ENCODE measurements at places on chromosomes 5 and 9.

GRCh38 chr9:135480071-135480939 is 723 bp downstream of the PPP1R26 start:
- no peak for DNase-seq

- DNase-seq = no peak
Observed at GRCh38 chr5:71891856-71892255, 172.8 kb downstream of the CARTPT start.

DNA sequence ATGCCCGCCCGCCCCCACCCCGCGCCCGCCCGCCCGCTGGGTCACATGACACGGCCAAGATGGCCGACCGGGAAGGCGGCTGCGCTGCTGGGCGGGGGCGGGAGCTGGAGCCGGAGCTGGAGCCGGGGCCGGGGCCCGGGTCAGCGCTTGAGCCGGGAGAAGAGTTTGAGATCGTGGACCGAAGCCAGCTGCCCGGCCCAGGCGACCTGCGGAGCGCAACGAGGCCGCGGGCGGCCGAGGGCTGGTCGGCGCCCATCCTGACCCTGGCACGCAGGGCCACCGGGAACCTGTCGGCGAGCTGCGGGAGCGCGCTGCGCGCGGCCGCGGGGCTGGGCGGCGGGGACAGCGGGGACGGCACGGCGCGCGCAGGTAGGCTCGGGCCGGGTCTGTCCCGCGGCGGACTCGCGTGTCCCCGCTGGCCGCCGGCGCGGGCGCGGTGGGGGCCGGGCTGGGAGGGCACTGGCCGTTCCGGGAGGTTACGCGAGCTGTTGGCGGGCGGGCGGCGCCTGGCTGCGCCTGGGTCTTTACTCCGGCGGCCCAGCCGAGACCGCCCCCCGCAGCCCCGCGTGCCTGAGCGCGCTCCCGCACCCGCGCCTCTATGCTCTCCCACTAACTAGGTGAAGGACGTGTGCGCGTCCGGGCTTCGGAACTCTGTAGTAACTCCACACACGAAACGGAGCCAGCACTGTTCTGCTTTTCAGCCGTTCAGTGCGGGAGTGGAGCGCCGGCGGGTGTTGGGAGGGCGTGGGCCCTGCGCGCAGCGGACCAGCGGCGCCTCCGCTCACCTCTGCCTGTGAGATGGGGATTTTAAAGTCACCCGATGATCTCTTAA is at the start of gene RUFY1:
Gene RUFY1 (plus strand): TSS at position 44 of the 832 bp plus-strand sequence. CDS start 16 bp downstream, at position 60.
- peak; percentile 73 for DNase-seq

- no peak for DNase-seq
Observed at GRCh38 chr9:3976865-3977613, 322.8 kb downstream of the GLIS3 start.

DNA sequence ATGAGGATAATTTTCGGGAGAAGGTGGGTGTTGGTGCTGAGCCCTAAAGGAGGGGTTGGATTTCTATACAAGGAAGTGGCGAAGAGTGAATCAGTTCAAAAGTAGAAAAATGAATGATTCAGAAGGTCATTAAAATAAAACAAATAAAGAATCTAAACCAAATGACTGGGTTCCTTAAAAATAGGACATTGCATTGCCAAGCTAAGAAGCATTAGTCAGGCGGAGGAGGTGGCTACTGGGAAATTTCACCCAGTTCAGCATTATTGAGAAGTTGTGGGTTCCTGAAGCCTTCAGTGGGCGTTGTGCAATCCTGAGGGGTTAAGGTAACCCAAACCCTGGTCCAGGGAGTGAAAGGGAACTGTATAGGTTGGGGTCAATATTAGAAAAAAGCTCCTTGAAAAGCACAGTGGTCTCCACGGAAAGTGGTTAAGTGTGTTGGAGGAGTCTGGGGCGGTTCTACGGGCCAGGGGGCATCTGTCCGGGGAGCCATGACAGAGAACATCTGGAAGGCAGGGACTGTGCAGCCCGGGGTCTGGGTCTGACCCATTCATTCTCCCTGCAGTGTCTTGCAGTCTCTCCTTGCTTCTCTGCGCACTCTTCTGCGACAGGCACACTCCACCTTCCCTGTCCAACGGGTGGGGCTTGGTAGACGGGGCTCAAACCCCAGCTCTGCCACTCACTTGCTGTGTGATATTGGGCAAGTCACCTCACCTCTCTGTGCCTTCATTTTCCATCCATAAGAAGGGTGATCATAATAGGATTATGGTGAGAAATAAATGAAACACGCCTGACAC is 27.6 kb upstream of the DUSP1 start:
- no peak for DNase-seq

GRCh38 chr9:63859475-63860215 is 1425.4 kb downstream of the FOXD4L5 start:
- DNase-seq = peak; percentile 8

GRCh38 chr5:79513308-79513703 is 628 bp downstream of the HOMER1 start:
- DNase-seq = no peak

- DNase-seq = no peak
Observed at GRCh38 chr5:10471677-10472076, 30.0 kb downstream of the ROPN1L start.

DNA sequence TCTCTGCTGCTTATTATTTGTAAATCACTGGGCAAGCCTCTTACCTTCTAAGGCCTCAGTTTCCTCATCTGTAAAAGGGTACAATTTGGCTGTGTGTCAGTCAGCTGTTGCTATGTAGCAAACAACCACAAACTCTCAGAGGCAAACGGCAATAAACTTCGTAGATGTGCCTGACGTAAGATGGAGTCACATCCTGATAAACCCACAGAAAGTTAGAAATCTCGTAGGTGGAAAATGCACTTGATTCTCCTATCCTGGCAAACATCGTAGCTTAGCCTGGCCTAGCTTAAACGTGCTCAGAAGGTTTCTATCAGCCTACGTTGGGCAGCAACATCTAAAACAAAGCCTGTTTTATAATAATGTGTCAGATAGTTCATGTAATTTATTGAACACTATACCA is 35.0 kb upstream of the UNC5A start:
- no peak for DNase-seq

- no peak for DNase-seq
Observed at GRCh38 chr9:113436728-113437515, 26.4 kb downstream of the C9orf43 start.

DNA sequence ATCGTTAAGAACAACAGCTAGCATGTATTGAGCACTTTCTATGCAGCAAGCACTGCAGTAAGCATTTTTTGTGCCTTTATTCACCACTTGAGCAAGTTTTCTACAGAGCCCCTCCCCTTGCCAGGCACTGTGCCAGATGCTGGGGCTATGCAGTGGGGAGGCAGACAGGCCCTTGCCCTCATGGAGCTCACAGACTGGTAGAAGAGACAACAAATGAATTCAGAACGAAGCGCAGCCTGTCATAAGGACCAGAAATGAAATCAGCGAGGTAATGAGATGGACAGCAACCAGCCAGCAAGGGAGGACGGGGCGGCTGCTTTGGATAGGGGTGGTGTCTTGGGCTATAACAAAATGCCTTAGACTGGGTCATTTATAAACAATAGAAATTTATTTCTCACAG is 68.8 kb downstream of the C9orf50 start:
- no peak for DNase-seq

DNA sequence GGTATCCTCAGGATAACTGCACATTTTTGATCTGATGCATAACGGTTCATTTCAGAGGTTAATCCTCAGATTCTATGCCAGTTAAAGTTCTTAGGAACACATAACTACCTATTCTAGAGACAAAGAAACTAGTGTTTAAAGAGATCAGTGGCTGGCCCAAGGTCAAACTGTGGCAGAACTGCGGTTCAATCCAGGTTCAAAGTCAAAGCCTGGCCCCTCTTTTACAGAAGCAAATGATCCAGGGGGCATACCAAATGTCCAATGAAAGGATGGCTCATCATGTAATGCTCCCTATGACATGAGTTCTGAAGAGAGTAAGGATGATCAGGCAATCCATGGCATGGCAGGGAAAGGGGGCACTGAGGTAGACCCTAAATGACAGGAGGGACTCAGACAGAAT is 283.3 kb downstream of the SPOCK1 start:
- no peak for DNase-seq

DNA sequence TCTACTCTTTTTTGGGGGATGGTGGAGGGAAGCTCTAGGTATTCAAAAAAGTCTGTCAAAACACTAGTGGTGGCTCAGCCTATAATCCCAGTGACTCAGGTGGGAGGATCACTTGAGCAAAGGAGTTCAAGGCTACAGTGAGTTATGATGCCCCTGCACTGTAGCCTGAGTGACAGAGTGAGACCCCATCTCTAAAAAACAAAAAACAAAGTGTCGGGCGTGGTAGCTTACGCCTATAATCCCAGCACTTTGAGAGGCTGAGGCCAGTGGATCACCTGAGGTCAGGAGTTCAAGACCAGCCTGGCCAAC is 15.8 kb upstream of the SLC35D2 start:
- DNase-seq = no peak
